ENCODE measurements at places on chromosomes 12 and 14. TPM values are rescaled to one million over a fixed set of nuclear protein-coding genes. Genes with fewer than 3 reads are reported as not detected.

The HOXC5 gene
- polyA plus RNA-seq = 1.3 TPM

The LHX5 gene
- polyA plus RNA-seq = not detected

The MANSC4 gene
- not detected for polyA plus RNA-seq

The SRRM4 gene
- not detected for polyA plus RNA-seq

The RASSF9 gene
- polyA plus RNA-seq = 1.1 TPM

The KLHL33 gene
- polyA plus RNA-seq = 0.05 TPM

The DPPA3 gene
- not detected for polyA plus RNA-seq

The PTHLH gene
- polyA plus RNA-seq = 4.7 TPM

The PITPNM2 gene
- polyA plus RNA-seq = 0.63 TPM

The PPP1R13B gene
- polyA plus RNA-seq = 2.4 TPM

The DDX47 gene
- polyA plus RNA-seq = 123 TPM

The MIPOL1 gene
- 5.7 TPM for polyA plus RNA-seq

The CLMN gene
- 0.53 TPM for polyA plus RNA-seq

The LRP1-AS gene
- polyA plus RNA-seq = not detected

The TGFB3 gene
- polyA plus RNA-seq = 4.0 TPM

The SDR9C7 gene
- polyA plus RNA-seq = not detected

The KRT79 gene
- 0.15 TPM for polyA plus RNA-seq

The GPRC5D gene
- polyA plus RNA-seq = not detected

The RBM23 gene
- polyA plus RNA-seq = 33.8 TPM

The SLC25A21 gene
- 0.26 TPM for polyA plus RNA-seq

The TSHR gene
- not detected for polyA plus RNA-seq

The KRT71 gene
- not detected for polyA plus RNA-seq

The CCDC38 gene
- polyA plus RNA-seq = not detected

The PWP1 gene
- 108 TPM for polyA plus RNA-seq

The PROX2 gene
- 0.05 TPM for polyA plus RNA-seq

The ADGRD1 gene
- polyA plus RNA-seq = 11.2 TPM

The GARIN6 gene
- polyA plus RNA-seq = not detected

The ASCL1 gene
- polyA plus RNA-seq = not detected

The GLIPR1L1 gene
- not detected for polyA plus RNA-seq

The SMCO2 gene
- 0.18 TPM for polyA plus RNA-seq

The CLEC14A gene
- polyA plus RNA-seq = 0.10 TPM

The SMCO3 gene
- polyA plus RNA-seq = not detected

The GPR162 gene
- polyA plus RNA-seq = 0.14 TPM

The SERPINA9 gene
- 0.31 TPM for polyA plus RNA-seq

The TAC3 gene
- not detected for polyA plus RNA-seq
